ENCODE measurements at places on chromosomes 7 and 10.

DNA sequence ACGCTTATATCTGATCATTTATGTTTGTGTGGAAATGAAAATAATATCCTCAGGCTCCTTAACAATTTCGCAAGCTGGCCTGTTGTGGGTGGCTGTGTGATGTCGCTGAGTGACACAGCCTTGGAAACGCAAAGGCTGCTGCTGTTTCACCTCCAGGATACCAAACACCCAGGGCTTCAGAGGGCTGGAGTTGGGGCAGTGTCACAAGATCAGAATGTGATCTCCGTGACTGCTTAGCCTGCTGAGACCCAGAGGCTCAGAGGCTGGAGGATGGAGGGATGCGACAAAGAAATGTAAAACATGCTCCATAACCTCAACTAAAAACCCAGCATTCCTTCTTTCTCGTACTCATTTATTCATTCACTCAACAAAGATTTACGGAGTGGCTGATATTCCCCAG lies 37.2 kb upstream of the BMPER start:
- H3K36me3 ChIP-seq, result no peaks in the 10 kb centered on the region
- peak; percentile 11 for DNase-seq

- H3K36me3 ChIP-seq, result no peaks in the 10 kb centered on the region
- DNase-seq, result no peak
- H3K4me1 ChIP-seq, result peaks cover 2% of the 10 kb centered on the region
- H3K4me3 ChIP-seq, result no peak overlapping the region
- H3K27me3 ChIP-seq, result no peaks in the 10 kb centered on the region
These were observed 162.8 kb upstream of the NFE2L3 start for GRCh38 chr7:25989140-25989705.

GRCh38 chr10:86872757-86873156 lies 84.7 kb downstream of the MMRN2 start:
- H3K4me1 ChIP-seq, result peaks cover 5% of the 10 kb centered on the region
- no peaks in the 10 kb centered on the region for H3K27me3 ChIP-seq
- peak; percentile 31 for DNase-seq

- H3K27me3 ChIP-seq, result no peaks in the 10 kb centered on the region
- DNase-seq, result no peak
- H3K4me1 ChIP-seq, result no peaks in the 10 kb centered on the region
These were observed 351.9 kb downstream of the CXCL12 start for GRCh38 chr10:44033008-44033407.

DNA sequence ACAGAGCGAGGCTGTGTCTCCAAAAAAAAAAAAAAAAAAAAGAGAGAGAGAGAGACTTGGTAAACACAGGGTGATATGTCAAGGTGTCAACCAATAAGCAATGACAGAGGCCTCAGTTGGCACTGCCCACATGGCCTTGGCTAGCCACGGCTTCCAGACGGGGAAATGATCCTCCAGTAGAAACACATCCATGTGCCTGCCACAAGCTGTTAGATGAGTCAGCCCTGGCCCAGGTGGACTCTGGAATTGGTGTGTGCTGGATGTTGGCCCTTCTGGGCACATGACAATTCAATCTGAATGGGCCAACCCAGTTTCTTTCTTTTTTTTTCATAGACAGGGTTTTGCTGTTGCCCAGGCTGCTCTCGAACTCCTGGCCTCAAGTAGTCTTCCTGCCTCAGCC lies 13.7 kb downstream of the RFC2 start:
- DNase-seq, result no peak
- H3K4me1 ChIP-seq, result no peaks in the 10 kb centered on the region
- H3K4me3 ChIP-seq, result no peak overlapping the region
- no peak overlapping the region for H3K27ac ChIP-seq

DNA sequence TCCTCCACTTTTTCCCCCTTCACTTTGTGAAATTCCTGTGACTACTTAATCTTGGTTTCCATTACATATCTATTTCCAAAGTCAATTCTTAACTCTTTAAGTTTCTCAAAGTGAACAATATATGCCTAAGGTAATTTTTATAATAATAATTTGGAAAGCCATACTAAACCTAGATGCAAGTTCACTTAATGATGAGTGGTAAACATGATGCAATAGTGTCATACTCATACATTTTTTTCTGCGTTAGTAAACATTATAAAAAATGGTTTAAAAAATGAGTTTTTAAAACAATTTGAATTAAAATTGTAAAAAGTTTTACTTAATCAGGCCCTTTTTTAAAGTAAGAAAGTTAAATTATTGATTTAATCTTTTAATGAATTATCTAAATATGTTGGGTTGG lies 659.4 kb upstream of the FZD8 start:
- H3K36me3 ChIP-seq, result no peaks in the 10 kb centered on the region
- H3K4me3 ChIP-seq, result no peak overlapping the region
- no peak overlapping the region for H3K27ac ChIP-seq

- no peaks in the 10 kb centered on the region for H3K4me1 ChIP-seq
- H3K27me3 ChIP-seq, result no peaks in the 10 kb centered on the region
- H3K36me3 ChIP-seq, result no peaks in the 10 kb centered on the region
- no peak overlapping the region for H3K27ac ChIP-seq
- no peak for DNase-seq
- H3K4me3 ChIP-seq, result no peak overlapping the region
These were observed 206.9 kb upstream of the MBL2 start for GRCh38 chr10:52979295-52979990.

- no peaks in the 10 kb centered on the region for H3K4me1 ChIP-seq
- no peak for DNase-seq
- no peaks in the 10 kb centered on the region for H3K27me3 ChIP-seq
- H3K36me3 ChIP-seq, result no peaks in the 10 kb centered on the region
- H3K27ac ChIP-seq, result no peak overlapping the region
These were observed 2.2 kb downstream of the STRA8 start for GRCh38 chr7:135235841-135236240.

- no peak for DNase-seq
- H3K4me1 ChIP-seq, result peaks cover 17% of the 10 kb centered on the region
- H3K36me3 ChIP-seq, result no peaks in the 10 kb centered on the region
- H3K27me3 ChIP-seq, result no peaks in the 10 kb centered on the region
- H3K4me3 ChIP-seq, result no peak overlapping the region
- H3K27ac ChIP-seq, result no peak overlapping the region
These were observed 116.2 kb upstream of the AFAP1L2 start for GRCh38 chr10:114520453-114520852.

GRCh38 chr7:45568536-45569289 lies 5.5 kb upstream of the ADCY1 start:
- H3K4me1 ChIP-seq, result no peaks in the 10 kb centered on the region
- H3K36me3 ChIP-seq, result no peaks in the 10 kb centered on the region
- H3K27me3 ChIP-seq, result no peaks in the 10 kb centered on the region
- H3K4me3 ChIP-seq, result no peak overlapping the region
- H3K27ac ChIP-seq, result no peak overlapping the region

DNA sequence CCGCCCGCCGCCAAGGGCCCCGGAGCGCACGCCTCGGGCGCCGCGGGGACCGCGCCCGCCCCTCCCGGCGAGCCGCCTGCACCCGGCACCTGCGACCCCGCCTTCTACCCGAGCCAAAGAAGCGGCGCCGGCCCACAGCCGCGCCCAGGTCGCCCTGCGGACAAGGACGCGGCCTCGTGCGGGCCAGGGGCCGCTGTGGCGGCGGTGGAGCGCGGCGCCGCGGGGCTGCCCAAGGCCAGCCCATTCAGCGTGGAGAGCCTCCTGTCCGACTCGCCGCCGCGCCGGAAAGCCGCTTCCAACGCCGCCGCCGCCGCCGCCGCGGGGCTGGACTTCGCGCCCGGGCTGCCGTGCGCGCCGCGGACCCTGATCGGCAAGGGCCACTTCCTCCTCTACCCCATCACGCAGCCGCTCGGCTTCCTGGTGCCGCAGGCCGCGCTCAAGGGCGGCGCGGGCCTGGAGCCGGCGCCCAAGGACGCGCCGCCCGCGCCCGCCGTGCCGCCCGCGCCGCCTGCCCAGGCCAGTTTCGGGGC lies 3.5 kb downstream of the UNCX start:
- H3K36me3 ChIP-seq, result no peaks in the 10 kb centered on the region
- DNase-seq, result no peak
- no peak overlapping the region for H3K27ac ChIP-seq
- H3K4me1 ChIP-seq, result no peaks in the 10 kb centered on the region

- no peaks in the 10 kb centered on the region for H3K36me3 ChIP-seq
- peaks cover 9% of the 10 kb centered on the region for H3K27me3 ChIP-seq
- no peaks in the 10 kb centered on the region for H3K4me1 ChIP-seq
- DNase-seq, result peak; percentile 95
- no peak within 1 kb of the TSS for H3K27ac ChIP-seq
These were observed at the start of gene HTR5A for GRCh38 chr7:155069992-155070751. Gene HTR5A, plus strand, starts transcription at chr7:155070324. Its CDS starts 576 bp downstream, at chr7:155070900.

GRCh38 chr7:146698995-146699610 lies 582.5 kb downstream of the CNTNAP2 start:
- H3K36me3 ChIP-seq, result no peaks in the 10 kb centered on the region
- DNase-seq, result no peak
- H3K4me1 ChIP-seq, result no peaks in the 10 kb centered on the region
- H3K27ac ChIP-seq, result no peak overlapping the region

- no peaks in the 10 kb centered on the region for H3K27me3 ChIP-seq
- no peak overlapping the region for H3K4me3 ChIP-seq
- no peak overlapping the region for H3K27ac ChIP-seq
- DNase-seq, result no peak
- H3K36me3 ChIP-seq, result no peaks in the 10 kb centered on the region
These were observed 23.3 kb downstream of the GALNT17 start for GRCh38 chr7:71155236-71155635.

GRCh38 chr10:51667678-51668335 lies 31.6 kb downstream of the CSTF2T start:
- H3K4me1 ChIP-seq, result no peaks in the 10 kb centered on the region
- no peaks in the 10 kb centered on the region for H3K27me3 ChIP-seq
- no peaks in the 10 kb centered on the region for H3K36me3 ChIP-seq
- no peak overlapping the region for H3K27ac ChIP-seq
- no peak for DNase-seq
- H3K4me3 ChIP-seq, result no peak overlapping the region

- H3K36me3 ChIP-seq, result no peaks in the 10 kb centered on the region
- DNase-seq, result no peak
- H3K27ac ChIP-seq, result no peak overlapping the region
- H3K4me3 ChIP-seq, result no peak overlapping the region
These were observed 821 bp upstream of the JAZF1 start for GRCh38 chr7:28181416-28181815.

DNA sequence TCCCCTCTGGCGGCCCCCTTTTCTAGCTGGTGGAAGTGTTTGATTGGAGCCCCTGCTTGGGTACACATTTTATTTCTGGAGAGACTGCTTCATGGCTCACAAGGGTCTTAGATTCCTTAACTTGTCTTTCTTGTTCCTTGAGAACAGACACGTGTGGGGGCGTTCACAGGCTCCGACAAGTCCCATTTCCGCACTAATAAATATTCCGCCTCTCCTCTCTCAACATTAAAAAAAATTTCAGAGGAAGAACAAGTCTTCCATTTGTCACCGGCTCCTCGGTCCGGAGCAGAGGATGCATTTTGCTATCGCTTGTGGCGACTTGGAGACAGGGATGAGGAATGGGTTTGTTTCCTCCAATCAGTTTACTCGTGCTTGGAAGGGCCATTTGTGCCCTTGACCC lies 134.0 kb upstream of the PODXL start:
- no peak overlapping the region for H3K27ac ChIP-seq
- peaks cover 21% of the 10 kb centered on the region for H3K4me1 ChIP-seq
- no peak overlapping the region for H3K4me3 ChIP-seq
- no peaks in the 10 kb centered on the region for H3K27me3 ChIP-seq

DNA sequence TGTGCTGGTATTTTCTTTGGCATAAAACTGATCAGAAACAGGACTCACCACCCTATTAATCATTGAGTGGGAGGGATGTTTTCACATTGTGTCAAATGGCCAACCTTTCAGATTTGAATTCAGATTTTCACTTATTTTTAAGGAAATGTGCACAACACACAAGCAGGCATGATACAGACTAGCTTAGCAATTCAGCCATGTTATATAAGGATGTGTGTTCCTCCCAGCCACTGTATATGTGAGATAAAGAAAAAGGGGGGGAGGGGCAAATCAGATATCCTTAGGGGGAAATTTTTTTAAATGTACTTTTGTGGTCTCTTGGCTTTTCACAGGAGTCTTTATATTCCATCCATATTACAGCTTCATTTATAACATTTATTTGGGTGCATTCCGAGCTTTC lies 3.1 kb downstream of the GAD2 start:
- no peaks in the 10 kb centered on the region for H3K4me1 ChIP-seq
- no peaks in the 10 kb centered on the region for H3K36me3 ChIP-seq

DNA sequence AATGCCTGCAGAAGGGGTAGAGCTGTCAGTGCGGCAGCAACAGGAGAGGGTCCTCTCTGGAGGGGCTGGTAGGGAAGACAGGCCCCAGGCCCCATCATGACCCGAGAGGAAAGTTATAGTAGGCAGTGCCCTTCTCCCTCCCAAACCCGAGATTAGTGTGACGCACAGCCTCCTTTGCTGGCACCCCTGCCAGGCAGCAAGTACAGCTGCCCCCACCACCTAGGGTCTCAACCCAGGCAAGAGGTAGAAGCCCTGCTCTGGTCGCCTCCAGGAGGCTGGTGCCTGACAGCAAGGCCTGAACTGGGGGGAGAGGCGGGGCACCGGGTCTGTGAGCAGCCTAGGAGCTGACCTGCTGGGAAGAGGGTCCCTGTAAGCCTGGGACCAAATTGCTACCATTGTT lies 15.5 kb downstream of the LOXL4 start:
- no peaks in the 10 kb centered on the region for H3K27me3 ChIP-seq
- peaks cover 3% of the 10 kb centered on the region for H3K4me1 ChIP-seq
- no peak overlapping the region for H3K4me3 ChIP-seq

DNA sequence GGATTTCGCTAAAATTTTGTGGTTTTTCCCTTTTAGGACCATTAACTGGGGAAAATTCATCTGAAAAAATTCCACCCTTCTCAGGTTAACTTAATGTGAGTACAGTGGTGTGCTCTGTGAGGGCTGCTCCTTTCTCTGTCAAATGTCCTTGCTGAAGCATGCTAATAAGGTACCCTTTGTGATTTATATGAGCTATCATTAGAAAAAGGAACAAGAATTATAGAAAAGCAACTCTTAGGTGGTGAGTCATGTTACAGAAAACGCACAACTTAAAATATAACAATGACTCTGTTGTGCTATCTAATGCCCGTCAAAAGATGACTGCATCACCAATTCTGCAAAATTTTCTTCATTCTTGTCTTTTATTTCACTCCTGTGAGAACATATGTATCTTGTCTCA lies 162.0 kb upstream of the MAGI2 start:
- H3K4me1 ChIP-seq, result no peaks in the 10 kb centered on the region
- DNase-seq, result no peak
- H3K27me3 ChIP-seq, result no peaks in the 10 kb centered on the region
- H3K27ac ChIP-seq, result no peak overlapping the region
- H3K36me3 ChIP-seq, result no peaks in the 10 kb centered on the region
- no peak overlapping the region for H3K4me3 ChIP-seq

DNA sequence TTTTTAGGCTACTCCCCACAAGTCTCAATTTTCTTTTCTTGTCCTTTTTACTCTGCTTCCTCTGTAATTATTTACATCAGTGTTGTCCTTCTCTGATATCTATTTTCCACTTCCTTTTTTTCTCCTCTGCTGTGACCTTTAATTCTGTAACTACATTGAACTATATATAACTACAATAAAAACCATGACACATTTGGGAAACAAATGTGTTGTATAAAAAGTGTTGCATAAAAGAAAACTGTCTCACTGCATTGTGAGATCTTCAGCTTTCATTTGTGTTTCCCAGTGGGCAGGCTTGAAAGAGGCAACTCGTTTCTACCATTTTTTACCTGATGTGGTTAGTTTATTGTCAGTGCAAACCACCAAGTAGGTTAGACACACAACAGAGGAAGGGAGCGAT lies 483.9 kb upstream of the NRP1 start:
- H3K36me3 ChIP-seq, result no peaks in the 10 kb centered on the region
- H3K27ac ChIP-seq, result no peak overlapping the region
- no peaks in the 10 kb centered on the region for H3K4me1 ChIP-seq
- peak; percentile 51 for DNase-seq
- no peaks in the 10 kb centered on the region for H3K27me3 ChIP-seq
- no peak overlapping the region for H3K4me3 ChIP-seq

- no peak for DNase-seq
- H3K36me3 ChIP-seq, result peaks cover 4% of the 10 kb centered on the region
- no peaks in the 10 kb centered on the region for H3K4me1 ChIP-seq
- H3K27me3 ChIP-seq, result no peaks in the 10 kb centered on the region
- H3K27ac ChIP-seq, result no peak overlapping the region
These were observed 121.6 kb downstream of the EGFR start for GRCh38 chr7:55140221-55140940.
